Muscle of leg (tissue), 16 donors: ENCODE measurements at places on chromosomes 2 and 18. TPM values are rescaled to one million over a fixed set of nuclear protein-coding genes. Genes with fewer than 3 reads are reported as not detected.
A peak's percentile ranks its signal among the peaks of the same experiment; 100 is the strongest.

DNA sequence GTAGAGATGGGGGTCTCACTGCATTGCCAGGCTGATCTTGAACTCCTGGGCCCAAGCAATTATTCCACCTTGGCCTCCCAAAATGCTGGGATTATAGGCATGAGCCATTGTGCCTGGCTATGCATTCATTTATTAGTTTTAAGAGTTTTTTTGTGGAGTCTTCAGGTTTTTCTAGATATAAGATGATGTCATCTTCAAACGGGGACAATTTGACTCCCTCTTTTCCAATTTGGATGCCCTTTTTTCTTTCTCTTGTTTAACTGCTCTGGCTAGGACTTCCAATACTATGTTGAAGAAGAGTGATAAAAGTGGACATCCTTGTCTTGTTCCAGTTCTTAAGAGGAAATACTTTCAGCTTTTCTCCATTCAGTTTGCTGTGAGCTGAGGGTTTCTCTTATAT lies 113.7 kb upstream of the PARD3B start:
- DNase-seq = no peak

Gene BMP10
- not detected for polyA plus RNA-seq

- DNase-seq = no peak
Observed at GRCh38 chr2:235864733-235865515, 303.3 kb downstream of the GBX2 start.

Gene APCDD1
- polyA plus RNA-seq = 11.2 TPM

DNA sequence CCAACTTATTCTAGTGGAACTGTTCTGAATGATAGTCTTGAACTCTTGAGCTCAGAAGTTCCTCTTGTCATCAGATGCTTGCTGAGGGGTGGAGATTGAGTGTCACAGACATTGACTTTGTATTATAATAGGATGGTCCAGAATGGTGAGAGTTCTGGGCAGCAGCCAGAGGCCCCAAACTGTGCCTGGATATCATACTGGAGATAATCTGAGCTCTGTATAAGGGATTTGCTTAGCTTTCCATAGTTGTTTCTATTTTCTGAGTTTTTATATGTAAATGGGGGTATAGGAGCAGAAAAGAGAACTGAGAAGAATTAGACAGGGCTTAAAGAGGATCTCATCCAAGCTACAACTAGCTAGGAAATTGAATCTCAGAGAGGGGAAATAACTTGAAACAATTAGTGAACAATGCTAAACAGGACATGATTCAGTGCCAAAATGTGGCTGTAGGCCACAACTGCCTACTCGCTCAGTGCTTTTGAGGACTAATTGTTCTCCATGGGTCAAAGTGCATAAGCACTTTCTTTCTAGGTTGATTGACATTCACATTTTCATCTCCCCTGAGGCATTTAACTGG lies 10.1 kb upstream of the LCLAT1 start:
- DNase-seq = peak; percentile 28

DNA sequence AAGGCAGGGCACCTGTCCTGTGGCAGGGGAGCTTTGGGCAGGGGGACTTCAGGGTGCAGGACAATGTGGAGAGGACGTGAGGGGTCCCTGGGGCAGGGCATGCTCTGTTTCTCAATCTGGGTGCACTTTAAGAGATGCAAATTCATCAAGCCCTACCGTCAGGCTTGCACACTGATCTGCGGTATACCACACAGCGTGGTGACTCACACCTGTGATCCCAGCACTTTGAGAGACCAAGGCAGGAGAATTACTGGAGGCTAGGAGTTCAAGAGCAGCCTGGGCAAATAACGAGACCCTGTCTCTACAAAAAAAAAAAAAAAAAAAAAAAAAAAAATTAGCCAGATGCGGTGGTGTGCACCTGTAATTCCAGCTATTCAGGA lies 10.2 kb upstream of the GPC1 start:
- DNase-seq = no peak

Gene TMEM37
- 5.9 TPM for polyA plus RNA-seq

Gene ATOH8
- 13.8 TPM for polyA plus RNA-seq

GRCh38 chr2:189870381-189871085 lies 86.3 kb downstream of the PMS1 start:
- DNase-seq = peak; percentile 76

Gene LYPD6
- 1.3 TPM for polyA plus RNA-seq

Gene VWC2L
- not detected for polyA plus RNA-seq

GRCh38 chr2:172234716-172235691 lies 132.3 kb upstream of the DLX2 start:
- DNase-seq = no peak

DNA sequence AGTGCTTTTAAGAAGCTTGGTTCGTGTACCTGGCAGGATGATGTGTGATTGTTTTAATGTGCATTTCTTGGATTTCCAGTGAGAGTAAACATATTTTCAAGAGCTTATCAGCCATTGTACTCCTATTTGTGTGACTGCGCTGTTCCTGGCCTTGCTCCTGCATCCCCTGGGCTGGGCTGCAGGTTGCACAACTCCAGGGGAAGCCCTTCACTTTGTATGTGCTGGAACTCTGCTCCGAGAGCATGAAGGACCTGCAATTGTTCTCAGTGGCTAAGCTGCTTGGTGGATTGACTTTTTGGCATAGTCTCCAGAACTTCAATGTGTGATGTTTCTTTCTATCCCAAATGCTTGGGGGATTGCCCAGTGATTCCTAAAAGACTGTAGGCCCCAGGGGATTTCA lies 18.8 kb downstream of the ATP6V1C2 start:
- no peak for DNase-seq

DNA sequence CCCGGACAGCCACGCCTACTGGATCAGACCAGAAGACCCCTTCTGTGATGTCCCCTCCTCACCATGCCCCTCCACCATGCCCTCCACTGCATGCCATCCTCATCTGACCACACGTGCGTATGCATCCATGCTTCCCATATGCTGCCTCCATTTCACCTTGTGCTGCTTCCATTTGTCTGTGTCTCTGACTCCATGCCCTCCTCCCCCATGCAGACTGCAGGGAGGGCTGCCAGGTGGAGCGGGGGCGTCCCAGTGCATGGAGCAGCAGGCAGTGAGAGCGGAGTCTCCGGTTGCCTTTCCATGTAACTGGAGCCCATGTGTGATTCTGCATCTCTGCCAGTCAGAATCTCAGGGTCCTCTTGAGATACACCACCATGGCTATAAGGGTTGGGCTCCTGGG lies 52.6 kb downstream of the COA5 start:
- no peak for DNase-seq

- DNase-seq = no peak
Observed at GRCh38 chr18:31356025-31356424, 20.6 kb upstream of the DSG4 start.

Gene ANKRD36
- 12.8 TPM for polyA plus RNA-seq

DNA sequence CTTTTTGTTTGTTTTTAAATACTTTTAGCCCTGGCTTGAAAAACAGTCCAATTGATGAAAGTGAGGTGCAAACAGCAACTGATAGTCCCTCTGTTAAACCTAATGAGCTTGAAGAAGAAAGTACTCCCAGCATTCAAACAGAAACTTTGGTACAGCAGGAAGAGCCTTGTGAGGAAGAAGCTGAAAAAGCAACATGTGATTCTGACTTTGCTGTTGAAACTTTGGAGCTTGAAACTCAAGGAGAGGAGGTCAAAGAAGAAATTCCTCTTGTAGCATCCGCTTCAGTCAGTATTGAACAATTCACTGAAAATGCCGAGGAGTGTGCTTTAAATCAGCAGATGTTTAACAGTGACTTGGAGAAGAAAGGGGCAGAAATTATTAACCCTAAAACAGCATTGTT lies 30.6 kb upstream of the DYSF start:
- peak; percentile 6 for DNase-seq

DNA sequence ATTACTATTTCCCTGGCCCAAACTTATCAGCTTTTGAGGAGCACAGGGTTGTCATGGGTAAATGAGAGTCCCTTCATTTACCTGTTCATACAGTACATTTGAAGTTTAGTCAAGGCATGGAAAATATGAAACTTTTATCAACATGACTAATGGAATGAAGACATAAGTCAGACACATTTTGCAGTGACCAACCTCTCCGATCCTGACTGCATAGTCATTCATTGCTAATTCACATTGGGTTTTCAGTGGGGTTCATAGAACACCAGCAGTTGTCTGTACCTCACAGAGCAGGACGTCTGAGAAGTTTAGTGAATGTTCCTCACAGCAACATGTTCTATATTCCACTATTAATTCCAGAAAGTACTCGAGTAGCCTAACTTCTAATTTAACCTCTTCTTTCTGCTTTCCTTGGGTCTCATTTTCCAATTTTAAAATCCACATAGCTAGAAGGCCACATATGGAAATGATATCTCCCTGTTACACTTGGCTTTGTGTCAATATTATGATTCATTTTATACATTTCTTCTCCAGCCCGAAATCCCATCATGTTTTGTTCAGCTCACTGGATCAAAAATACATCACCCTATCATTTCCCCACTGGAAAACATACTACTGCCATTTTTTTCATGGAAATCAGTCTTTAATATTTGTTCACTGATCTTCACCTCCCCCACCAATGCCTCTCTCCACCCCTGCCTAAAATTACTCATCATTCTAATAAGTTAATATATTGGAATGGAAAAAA lies 65.9 kb downstream of the CDH20 start:
- peak; percentile 91 for DNase-seq

DNA sequence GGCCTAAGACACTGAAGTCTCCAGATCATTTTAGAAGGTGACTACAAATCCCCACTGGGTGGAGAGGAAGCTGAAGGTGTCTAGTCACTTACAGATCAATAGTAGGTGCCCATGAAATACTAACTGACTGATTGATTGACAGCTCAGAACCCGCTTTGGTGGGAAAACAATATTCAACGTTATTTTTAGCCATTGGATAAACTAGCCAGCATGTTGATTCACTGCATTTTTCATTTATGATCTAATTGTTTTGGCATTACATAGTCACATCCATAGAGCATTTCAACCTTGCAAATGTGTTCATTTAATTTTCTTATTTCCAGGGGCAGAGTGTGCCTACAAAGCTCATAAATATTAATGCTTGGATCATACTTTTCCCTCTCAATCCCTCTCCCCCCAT lies 162.3 kb downstream of the MREG start:
- DNase-seq = peak; percentile 62

GRCh38 chr2:111042772-111043771 lies 77.6 kb upstream of the BCL2L11 start:
- DNase-seq = no peak

GRCh38 chr18:51195451-51196117 lies 1.9 kb downstream of the MEX3C start:
- DNase-seq = peak; percentile 78

- DNase-seq = no peak
Observed at GRCh38 chr2:128454980-128455720, 136.5 kb upstream of the HS6ST1 start.

Gene NAT8
- 0.29 TPM for polyA plus RNA-seq

- DNase-seq = no peak
Observed at GRCh38 chr18:54952026-54952425, 7.2 kb downstream of the CCDC68 start.

Gene ALKAL2
- polyA plus RNA-seq = 3.1 TPM

- peak; percentile 27 for DNase-seq
Observed at GRCh38 chr18:8610459-8610851, 1.2 kb downstream of the RAB12 start.

DNA sequence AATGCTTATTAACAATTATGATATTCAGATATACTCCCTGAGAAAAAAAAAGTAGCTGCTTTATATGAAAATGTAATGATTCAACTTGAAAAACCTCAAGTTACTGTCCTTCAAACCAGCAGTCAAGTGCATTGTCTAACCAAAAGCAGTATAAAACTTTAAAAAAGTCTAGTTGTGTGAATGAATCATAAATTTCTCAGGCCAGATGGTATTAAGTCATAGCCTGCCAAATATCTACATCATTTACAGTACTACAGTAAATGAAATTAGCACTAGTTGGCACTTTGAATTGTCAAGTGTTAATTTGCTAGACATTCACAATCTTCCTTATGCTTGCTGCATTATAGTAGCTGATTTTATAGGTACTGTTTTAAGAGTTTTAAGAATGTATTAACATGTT lies 85.9 kb downstream of the CBLN2 start:
- DNase-seq = no peak

Gene SERPINB3
- not detected for polyA plus RNA-seq

- no peak for DNase-seq
Observed at GRCh38 chr18:61080954-61081528, 252.2 kb upstream of the CDH20 start.

Gene ANKRD36C
- polyA plus RNA-seq = 5.3 TPM

GRCh38 chr2:191840921-191841320 lies 6.0 kb downstream of the CAVIN2 start:
- no peak for DNase-seq

Gene PDE11A
- polyA plus RNA-seq = 0.87 TPM

DNA sequence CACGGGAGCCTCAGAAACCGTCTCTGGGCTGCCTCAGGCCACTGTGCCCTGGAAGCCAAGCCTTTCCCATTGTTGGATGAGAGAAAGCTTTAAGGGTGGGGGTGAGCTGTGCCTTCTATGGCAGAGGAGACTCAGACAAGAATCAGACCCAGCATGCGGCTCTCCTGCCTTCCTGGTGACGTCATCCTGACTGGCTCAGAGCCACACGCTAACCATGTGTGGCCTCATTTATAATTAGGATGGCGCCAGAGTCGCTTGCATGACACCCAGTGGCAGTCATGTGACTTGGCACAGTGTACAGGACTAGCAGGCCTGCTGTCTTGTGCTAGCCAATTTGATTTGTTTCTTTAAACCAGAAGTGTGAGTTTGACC lies 99.1 kb downstream of the SH3BP4 start:
- peak; percentile 91 for DNase-seq

Gene FOXI3
- polyA plus RNA-seq = 0.64 TPM

Gene SFT2D3
- not detected for polyA plus RNA-seq

GRCh38 chr2:42386682-42387081 lies 25.7 kb upstream of the COX7A2L start:
- no peak for DNase-seq

- no peak for DNase-seq
Observed at GRCh38 chr2:46448641-46449040, 30.7 kb upstream of the TMEM247 start.

- no peak for DNase-seq
Observed at GRCh38 chr18:34866310-34866709, 156.2 kb downstream of the DTNA start.

DNA sequence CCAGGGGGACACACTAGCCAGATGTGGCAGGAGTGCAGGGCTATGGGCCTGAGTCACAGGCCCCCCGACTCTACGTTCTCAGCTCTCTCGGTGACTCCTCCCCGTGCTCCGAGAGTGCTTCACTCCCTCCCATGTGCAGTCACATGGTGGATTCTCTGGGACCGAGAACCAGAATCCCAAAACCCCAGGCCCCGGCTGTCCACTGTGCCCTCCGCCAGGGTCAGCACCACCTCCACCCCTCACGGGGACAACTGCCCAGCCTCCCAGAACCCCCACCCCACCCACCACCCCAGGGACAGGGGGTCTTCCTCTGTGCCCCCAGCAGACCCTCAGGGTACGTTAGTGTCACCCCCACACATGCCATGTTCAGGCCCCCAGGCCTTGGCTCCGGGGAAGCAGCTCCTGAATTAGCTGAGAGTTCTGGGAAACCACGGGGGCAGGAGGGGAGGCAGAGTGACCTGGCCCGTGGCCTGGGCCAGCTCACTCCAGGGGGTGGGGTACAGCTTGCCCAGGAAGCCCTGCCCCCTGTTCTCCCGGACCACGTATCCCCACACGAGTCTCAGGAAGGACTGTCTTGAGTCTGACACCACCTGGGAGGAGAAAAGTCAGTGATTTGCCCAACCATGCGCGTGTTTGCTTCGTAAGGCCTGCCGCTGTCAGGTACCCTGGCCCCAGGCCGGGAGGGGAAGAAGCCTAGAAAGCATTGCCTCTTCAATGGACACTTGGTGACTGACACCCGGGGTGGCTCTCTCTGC lies 4.4 kb downstream of the RAMP1 start:
- no peak for DNase-seq

Gene IL36RN
- polyA plus RNA-seq = 0.16 TPM

Gene GALNT5
- 1.7 TPM for polyA plus RNA-seq
